ENCODE measurements at places on chromosomes 7 and 10. TPM values are rescaled to one million over a fixed set of nuclear protein-coding genes. Genes with fewer than 3 reads are reported as not detected.

The AGMO gene
- total RNA-seq = 1.2 TPM

The TTYH3 gene
- total RNA-seq = 324 TPM

The RBP4 gene
- total RNA-seq = not detected

The C10orf67 gene
- total RNA-seq = not detected

The IDI2 gene
- not detected for total RNA-seq

The PPP1R9A gene
- total RNA-seq = 14.7 TPM

The ATOH7 gene
- 0.86 TPM for total RNA-seq

The ERVW-1 gene
- not detected for total RNA-seq

The CLDN4 gene
- total RNA-seq = 0.54 TPM

The CARD11 gene
- 1.4 TPM for total RNA-seq

The AEBP1 gene
- total RNA-seq = 35.4 TPM

The CHCHD1 gene
- total RNA-seq = 30.9 TPM

The CALCR gene
- total RNA-seq = not detected

The NPY gene
- total RNA-seq = not detected

The LRRC4 gene
- 60.0 TPM for total RNA-seq

The SYCE1 gene
- 0.78 TPM for total RNA-seq

The TAS2R4 gene
- 1.0 TPM for total RNA-seq
